Stimulated activated CD4-positive, alpha-beta T cell treated with anti-CD3 and anti-CD28 coated beads, Interleukin-15, amount 100 ng/mL, for 1 hour (primary cell): ENCODE measurements at places on chromosomes 1 and 21.

DNA sequence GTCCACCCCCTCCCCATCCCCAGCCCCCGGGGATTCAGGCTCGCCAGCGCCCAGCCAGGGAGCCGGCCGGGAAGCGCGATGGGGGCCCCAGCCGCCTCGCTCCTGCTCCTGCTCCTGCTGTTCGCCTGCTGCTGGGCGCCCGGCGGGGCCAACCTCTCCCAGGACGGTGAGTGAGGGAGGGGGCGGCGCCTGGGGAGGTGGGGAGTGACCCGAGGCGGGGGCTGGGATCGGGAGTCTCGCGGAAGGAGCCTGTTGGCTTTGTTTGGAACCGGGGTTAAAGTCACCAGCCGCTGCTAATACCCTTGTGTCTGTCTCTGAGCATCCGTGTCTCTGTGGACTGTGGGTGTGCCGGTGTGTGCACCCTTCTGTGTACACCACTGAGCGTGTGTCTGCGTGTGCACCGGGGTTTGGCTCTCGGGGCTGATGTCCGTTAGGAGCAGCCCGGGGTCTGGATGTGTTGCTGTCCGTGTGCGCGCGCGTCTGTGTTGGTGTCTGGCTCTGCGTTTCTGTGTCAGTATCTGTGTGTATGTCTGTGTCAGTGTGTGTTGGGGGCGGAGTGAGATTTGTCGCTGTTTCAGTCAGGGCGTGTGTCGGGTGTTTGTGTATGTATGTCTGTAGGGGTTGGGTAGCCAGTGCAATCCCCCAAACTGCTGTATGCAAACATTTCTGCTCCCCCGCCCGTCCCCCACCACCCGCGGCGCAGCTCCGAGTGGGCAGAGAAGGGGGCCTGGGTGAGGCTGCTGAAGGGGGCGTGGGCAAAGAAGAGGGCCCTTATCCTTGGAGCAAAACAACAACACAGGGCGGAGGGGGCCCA is 480 bp downstream of the CADM3 start:
- no peak for DNase-seq

DNA sequence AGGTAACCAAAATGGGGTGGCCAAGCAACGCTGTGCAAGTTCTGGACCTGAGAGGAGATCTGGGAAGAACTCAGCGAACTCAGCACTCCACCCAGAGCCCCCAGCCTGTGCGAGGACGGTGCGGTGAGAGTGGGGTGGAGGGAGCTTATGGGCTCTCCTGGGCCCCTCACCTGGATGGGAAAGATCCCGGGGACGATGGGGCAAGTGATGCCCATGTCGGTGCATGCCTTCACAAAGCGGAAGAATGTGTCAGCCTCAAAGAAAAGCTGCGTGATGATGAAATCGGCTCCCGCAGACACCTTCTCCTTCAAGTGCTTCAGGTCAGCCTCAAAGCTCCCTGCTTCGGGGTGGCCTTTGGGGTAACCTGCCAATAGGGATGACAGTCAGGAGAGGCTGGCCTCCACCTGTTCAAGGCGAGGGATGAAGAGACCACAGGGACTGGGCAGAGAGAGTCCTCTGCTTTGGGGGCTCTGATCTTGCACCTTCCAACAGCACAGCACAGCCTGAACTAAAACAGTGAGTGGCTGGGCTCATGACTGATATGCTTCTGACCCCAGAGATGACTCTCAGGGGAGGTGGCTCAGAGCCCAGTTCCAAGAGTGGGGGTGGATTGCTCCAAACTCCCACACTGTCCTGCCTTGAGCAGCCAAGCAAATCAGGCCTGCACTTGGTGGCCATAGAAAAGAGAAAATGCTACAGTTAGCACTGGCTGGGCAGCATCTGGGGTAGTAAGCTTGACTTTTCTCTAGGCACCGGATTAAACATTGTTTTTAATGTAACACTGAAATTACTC is 9.5 kb downstream of the MTHFR start:
- DNase-seq = no peak

- no peak for DNase-seq
Observed at GRCh38 chr1:79726911-79727310, 720.4 kb upstream of the ADGRL4 start.

- DNase-seq = no peak
Observed at GRCh38 chr21:34526241-34526617, 14.2 kb upstream of the KCNE1 start.

DNA sequence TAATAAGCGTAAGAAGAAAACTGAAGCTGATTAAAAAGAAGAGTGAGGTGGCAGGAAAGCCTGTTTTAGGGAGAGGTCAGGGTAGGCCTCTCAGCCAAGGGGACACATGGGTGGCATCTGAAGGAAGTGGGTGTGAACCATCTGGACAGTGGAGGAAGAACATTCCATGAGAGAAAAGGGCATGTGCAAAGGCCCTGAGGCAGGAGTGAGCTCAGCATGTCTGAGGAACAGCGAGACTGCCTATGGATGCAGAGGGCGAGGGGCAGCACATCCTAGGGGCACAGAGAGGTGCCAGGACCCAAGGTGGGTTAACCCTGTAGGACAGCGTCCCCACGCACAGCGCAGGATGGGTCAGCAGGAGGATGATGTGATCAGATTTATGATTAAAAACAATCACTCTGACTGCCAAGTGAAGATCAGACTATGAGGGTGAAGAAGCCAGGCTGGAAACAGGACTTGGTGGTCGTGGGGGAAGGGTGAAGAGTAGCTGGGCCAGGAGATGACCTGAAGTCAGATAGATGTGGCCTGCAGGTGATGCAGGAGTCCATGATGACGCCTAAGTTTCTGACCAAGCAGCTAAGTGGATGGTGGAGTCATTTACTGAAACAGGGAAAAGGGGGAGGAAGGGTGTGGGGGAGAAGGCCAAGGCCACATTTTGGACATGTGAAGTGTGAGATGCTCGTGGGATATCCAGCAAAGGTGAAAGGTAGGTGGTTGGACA is 37.9 kb downstream of the PABPC4 start:
- DNase-seq = no peak
